NCI-H1930 (cell line): ENCODE measurements at places on chromosomes 5 and 9.

GRCh38 chr9:104206766-104207165 is 112.7 kb downstream of the SMC2 start:
- no peak for DNase-seq

DNA sequence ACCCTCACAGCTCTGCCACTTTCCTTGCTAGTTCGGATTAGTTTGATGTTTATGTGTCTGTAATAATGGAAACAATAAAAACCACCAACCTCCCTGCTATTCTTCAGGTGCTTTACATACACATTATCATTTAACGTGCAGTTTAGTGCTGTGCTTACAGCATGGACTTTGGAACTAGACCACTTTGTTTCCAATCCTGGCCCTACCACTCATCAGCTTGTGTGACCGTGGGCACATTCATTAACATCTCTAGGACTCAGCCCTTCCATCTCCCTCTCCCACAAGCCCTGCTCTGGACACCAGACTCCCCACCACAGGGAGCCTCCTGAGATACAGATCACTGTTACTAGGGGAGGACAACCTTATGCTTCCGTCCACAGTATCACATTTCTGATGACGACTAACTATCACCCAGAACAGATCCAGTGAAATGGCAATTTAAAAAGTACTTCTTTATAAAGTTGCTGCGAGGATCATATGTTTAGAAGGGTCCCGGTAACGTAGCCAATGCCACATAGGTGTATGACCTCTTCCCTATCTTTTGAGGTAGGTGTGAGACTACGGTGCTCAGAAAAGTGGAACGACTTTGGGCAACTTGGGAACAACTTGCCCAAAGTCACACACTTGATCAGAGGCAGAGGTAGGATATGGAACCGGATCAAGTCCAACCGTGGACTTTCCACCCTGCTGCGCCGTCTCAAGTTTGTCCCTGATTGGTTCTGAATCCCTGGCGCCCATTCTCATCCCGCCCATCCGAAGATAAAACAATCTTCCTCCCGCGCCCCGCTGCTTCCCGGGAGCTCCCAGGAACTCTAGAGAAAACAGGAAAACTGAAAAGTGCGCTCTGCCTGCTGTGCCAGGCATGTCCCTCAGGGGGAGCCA is 132.4 kb upstream of the NIPBL start:
- DNase-seq, result no peak

DNA sequence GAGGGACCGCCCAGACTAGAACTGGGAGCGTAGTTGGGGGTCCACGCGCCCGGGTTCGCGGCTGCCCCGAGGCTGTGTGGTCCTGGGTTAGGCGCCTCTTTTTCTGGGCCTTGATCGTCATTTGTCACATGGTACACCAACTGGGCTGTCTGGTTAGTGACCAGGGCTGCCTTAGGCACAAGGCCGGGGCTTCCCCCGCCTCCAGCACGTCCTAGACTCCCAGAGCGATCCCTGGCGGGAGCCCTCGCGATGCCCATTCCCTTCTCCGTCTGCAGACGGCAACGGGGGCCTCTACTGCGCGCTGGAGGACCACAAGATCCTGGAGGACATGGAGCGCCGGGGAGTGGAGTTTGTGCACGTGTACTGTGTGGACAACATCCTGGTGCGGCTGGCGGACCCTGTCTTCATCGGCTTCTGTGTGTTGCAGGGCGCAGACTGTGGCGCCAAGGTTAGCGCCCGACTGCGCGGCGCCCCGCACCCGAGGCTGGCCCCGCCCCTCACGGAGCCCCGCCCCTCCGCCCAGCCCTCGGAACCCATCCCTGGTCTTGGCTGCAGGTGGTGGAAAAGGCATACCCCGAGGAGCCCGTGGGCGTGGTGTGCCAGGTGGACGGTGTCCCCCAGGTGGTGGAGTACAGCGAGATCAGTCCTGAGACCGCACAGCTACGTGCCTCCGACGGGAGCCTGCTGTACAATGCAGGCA is 1.5 kb downstream of the UAP1L1 start:
- no peak for DNase-seq

- peak; percentile 27 for DNase-seq
These were observed 3.4 kb downstream of the ASS1 start for GRCh38 chr9:130448035-130448624.

DNA sequence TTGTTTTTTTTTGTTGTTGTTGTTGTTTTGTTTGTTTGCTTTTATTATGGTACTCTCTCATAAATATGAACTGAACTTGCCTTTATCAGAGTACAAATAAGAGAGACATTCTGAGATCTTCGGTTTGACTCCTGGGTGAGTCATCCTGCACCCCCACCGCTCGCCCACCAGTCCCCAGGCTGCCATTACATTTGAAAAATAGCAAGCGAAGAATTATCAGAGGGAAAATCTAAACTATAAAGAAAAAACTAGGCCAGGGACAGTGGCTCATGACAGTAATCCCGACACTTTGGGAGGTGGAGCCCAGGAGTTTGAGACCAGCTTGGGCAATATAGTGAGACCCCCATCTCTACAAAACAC is 122.1 kb upstream of the MAP3K1 start:
- DNase-seq, result no peak

- no peak for DNase-seq
These were observed 45.6 kb downstream of the PIK3R1 start for GRCh38 chr5:68261169-68261568.

- no peak for DNase-seq
These were observed 91.9 kb upstream of the PPP1R2B start for GRCh38 chr5:156758011-156758791.

- DNase-seq, result no peak
These were observed 406.3 kb downstream of the PDE4D start for GRCh38 chr5:59487068-59487686.

DNA sequence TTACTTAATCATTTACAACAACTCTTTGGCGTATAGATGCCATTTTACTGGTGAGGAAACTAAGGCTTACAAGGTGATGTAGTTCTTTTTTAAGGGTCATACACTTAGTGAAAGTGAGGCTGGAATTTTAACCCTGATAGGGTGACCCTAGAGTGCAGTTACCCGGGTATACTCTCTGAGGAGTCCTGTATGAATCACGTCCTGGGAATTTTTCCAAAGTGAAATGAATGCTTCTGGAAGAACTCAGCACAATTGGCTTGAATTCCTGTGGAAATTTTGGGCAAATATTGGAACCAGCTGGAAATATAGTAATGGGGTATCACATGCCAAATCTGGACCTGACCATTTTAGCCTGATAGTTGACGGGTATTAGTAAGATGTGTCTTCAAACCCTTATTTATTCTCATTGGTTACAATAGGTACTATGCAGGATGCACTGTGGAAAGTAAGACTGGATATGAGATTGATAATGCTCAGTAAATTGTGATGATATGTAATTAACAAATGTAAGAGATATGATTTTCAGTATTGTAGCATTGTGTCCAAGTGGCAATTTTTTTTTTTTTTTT is 14.8 kb downstream of the SUB1 start:
- DNase-seq, result no peak

GRCh38 chr9:131017067-131017466 is 8.1 kb downstream of the LAMC3 start:
- no peak for DNase-seq

GRCh38 chr9:75903785-75904360 is 13.4 kb downstream of the PCSK5 start:
- DNase-seq, result no peak

GRCh38 chr9:68793605-68794343 is 88.7 kb downstream of the PIP5K1B start:
- DNase-seq, result no peak

DNA sequence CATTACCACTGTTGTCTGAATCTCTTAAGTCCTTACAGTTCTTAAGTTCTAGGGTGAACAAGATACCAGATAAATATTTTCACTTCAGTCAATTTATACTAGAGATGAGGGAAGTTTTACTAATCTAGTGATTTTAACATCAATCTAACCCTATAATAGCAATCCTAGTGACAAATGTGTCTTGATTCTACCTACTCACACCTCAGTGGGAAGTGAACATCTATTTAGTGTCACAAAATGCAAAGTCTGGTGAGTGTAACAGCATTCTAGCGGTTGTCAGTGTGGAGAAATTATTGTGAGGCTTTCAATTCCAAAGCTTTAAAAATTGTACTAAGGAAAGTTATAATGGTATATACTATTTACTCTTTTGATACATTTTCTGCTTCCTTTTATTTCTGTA is 225.8 kb upstream of the CYLC2 start:
- DNase-seq, result no peak

DNA sequence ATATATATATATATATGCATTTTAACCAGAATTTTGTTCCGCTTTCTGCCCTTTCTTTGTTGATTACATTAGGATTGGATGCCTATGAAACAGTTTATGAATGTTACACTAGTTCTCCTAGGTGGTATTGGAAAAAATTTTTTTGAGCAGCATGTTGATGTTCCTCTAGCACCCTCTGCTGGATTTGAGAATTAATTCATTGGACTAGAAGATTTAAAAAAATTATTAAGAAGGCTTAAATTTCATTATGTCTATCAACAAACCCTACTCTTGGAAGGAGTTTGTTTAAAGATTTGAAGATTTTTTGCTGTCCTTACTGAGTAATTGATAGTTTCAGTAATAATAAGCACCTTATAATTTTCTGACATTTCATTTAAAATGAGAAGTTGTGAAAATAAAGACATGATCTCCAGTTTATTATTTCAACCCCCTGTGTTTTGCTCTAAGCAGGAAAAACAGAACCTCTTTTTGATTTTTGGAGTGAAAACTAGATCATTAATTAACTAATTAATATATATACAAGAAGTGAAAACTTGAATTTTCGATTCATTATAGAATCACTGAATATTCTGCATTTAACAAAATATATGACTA is 89.6 kb downstream of the CCDC171 start:
- DNase-seq, result no peak

DNA sequence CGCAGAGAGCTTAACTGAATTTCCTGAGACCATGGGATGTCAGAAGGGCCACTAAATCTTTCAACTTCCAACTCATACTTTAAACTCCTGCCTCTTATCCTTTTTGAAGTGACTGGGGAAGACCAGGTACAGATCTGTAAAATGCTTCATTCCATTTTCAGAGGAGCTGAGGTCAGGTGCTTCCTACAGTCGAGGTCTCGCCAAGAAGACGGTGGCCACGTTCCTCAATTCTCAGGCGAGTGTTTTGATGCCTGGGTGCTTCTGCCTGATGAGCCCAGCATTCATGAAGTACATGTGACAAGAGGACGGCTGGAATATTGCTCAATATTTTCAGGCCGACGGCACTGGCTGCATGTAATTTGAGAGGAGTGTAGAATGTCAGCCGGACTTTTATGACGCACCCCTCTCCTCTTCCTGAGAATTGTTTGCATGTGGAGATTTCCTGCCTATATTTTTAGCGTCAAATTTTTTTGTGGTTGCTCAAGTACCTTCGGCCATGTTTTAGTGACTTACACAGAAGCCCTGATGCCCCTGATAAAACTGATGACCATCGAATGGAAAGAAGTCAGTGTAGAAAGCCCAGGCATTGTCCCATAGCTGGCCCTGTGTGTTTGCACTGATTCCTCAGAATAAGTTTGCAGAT is 38.8 kb upstream of the GLRX start:
- DNase-seq, result no peak

GRCh38 chr9:87876708-87877107 is 6.0 kb upstream of the SPATA31E1 start:
- DNase-seq, result no peak

GRCh38 chr9:120161776-120162175 is 418.2 kb downstream of the CDK5RAP2 start:
- DNase-seq, result no peak

- DNase-seq, result no peak
These were observed 209.9 kb upstream of the VLDLR start for GRCh38 chr9:2411459-2412215.

- no peak for DNase-seq
These were observed 20.6 kb downstream of the ZCCHC7 start for GRCh38 chr9:37141015-37141414.

- no peak for DNase-seq
These were observed 37.7 kb downstream of the NR4A3 start for GRCh38 chr9:99859243-99859980.

DNA sequence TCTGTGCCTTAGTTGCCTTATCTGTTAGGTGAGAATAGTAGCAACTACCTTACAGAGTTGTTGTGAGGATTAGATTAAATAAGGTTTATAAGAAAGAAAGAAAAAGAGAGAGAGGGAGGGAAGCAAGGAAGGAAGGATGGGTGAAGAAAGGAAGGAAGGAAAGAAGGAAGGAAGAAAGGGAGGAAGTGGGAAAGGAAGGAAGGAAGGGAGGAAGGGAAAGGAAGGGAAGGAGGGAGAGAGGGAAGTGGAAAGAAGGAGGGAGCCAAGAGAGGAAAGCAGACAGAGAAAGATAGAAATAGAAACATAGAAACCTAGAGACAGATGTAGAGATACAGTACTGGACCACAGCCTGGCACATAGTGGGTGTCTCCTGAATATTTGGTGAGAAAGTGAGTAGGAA is 207.1 kb upstream of the TRIM32 start:
- no peak for DNase-seq

DNA sequence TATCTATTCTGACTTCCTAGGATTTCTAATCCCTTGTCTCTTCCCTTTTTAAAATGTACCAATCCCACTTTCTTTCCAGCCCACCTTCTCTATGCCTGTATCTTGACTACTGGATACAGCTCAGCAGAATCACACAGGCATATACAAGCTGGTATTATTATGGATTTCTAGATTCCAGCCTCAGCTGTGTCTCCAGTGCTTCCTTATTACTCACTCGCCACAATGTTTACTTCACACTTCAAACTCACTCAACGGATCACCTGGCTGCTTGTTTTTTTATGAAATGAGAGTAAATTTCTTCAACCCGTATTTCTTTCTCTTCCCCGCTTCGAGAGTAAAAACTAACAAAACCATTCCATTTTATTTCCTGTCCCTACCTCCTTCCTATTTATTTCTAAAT is 38.8 kb downstream of the CWC27 start:
- DNase-seq, result no peak

GRCh38 chr5:140575309-140575708 is 10.7 kb downstream of the SLC35A4 start:
- DNase-seq, result no peak

- DNase-seq, result no peak
These were observed 78.1 kb downstream of the NDUFAF2 start for GRCh38 chr5:61023131-61023530.

DNA sequence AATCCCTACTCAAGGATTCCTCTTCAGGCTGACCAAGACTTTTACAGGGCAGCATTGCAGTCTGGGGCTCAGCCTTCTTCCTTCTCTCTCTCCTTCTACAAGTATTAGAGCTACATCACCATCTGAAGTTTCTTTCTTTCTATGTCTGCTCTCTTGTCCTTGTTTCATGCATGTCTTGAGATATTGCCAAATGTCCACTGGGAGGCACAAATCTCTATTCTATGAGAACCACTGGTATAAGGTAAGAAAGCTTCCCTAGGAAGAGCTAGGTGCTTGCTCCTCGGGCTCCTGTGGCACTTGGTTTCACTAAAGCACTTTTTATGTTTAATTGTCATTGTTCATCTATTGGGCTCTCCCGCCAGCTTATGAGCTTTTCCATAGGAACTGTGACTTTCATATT is 289.2 kb upstream of the PCSK5 start:
- no peak for DNase-seq
